ENCODE measurements at places on chromosomes 6 and 20. TPM values are rescaled to one million over a fixed set of nuclear protein-coding genes. Genes with fewer than 3 reads are reported as not detected.

Gene ADTRP
- total RNA-seq = 106 TPM

Gene LPA
- not detected for total RNA-seq

Gene VNN1
- 9.7 TPM for total RNA-seq

Gene ARMH2
- total RNA-seq = not detected

Gene BLOC1S5
- 11.0 TPM for total RNA-seq

Gene TMEM200A
- total RNA-seq = 24.6 TPM

Gene FILIP1
- total RNA-seq = 6.5 TPM

Gene ZSWIM3
- total RNA-seq = 4.2 TPM

Gene HLA-DQB2
- total RNA-seq = 0.95 TPM

Gene RWDD2A
- total RNA-seq = 2.8 TPM

Gene DOK5
- 0.39 TPM for total RNA-seq

Gene KCNB1
- total RNA-seq = 0.24 TPM

Gene BACH2
- total RNA-seq = 0.67 TPM

Gene SULF2
- total RNA-seq = 177 TPM

Gene GRM1
- not detected for total RNA-seq

Gene C6orf15
- not detected for total RNA-seq

Gene GLP1R
- total RNA-seq = not detected

Gene WTAP
- 73.4 TPM for total RNA-seq

Gene SMLR1
- total RNA-seq = not detected

Gene RNF182
- not detected for total RNA-seq

Gene VWA7
- total RNA-seq = 11.4 TPM

Gene CALHM6
- 4.2 TPM for total RNA-seq

Gene PLAGL1
- 36.4 TPM for total RNA-seq

Gene DEFB124
- not detected for total RNA-seq

Gene IER3
- total RNA-seq = 169 TPM

Gene TSHZ2
- 1.7 TPM for total RNA-seq

Gene PROKR2
- total RNA-seq = not detected

Gene RRAGD
- 5.9 TPM for total RNA-seq

Gene MACROD2
- total RNA-seq = 6.6 TPM

Gene INSM1
- total RNA-seq = 4.5 TPM

Gene TPBG
- total RNA-seq = 13.1 TPM

Gene IRAK1BP1
- total RNA-seq = 2.0 TPM

Gene CDH22
- total RNA-seq = 0.09 TPM

Gene ZNF165
- 4.6 TPM for total RNA-seq

Gene CAGE1
- 0.08 TPM for total RNA-seq

Gene C6orf163
- total RNA-seq = 2.7 TPM

Gene CST1
- not detected for total RNA-seq

Gene SYTL3
- 2.6 TPM for total RNA-seq

Gene FNDC1
- 1.5 TPM for total RNA-seq

Gene WFDC2
- total RNA-seq = 108 TPM

Gene THEMIS
- 0.67 TPM for total RNA-seq

Gene MCHR2
- total RNA-seq = not detected

Gene TMC2
- not detected for total RNA-seq

Gene BMP7
- 0.34 TPM for total RNA-seq

Gene ARMC2
- total RNA-seq = 3.8 TPM

Measured in left colon (tissue), 2 donors.